ENCODE measurements at places on chromosomes 7 and 10.

GRCh38 chr10:4838743-4839142 lies 12.7 kb downstream of the AKR1E2 start:
- DNase-seq, result no peak

DNA sequence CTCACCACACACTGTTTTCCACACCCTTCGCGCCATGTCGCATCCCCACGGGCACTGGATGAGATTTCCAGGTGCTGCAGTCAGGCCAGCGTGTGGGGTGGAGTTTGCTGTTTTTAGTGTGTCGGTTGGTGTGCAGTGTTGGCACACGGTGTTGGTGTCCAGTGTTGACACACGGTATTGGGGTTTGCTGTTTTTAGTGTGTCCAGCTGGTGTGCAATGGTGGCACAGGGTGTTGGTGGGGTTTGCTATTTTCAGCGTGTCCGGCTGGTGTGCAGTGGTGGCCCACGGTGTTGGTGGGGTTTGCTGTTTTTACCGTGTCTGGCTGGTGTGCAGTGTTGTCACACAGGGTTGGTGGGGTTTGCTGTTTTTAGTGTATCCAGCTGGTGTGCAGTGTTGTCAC lies 20.1 kb upstream of the PRKAR1B start:
- DNase-seq, result no peak

DNA sequence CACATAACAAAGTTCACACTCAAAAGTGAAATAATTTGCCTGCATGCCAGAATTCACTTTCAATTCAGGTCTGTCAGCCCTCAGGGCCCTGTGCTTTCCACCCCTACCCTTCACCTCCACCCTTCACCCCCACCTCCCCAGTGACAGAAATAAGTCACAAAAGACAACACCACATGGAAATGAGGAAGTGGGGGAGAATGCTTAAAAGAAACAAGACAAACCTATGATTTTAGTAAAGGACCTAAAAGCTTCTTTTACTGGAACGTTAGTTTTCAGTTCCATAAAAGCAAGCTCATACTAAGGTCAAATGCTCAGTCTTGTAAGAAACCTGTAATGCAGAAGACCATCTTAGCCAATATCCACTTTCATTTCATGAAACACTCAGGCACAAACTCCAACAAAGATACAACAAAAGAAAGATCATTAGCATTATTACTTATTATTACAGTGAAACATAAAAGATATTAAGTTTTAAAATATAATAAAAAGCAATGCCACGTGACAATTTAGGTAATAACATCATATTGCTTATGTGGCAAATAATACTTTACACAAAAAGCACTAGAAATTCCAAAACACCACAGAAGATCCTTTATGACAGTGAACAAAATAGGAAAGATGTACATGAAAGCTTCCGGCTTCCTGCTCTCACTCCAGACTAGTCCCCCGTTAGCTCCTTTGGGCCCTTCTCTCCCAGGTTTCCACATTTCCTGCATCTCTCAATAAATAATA lies 112.1 kb downstream of the LMBR1 start:
- peak; percentile 62 for DNase-seq

DNA sequence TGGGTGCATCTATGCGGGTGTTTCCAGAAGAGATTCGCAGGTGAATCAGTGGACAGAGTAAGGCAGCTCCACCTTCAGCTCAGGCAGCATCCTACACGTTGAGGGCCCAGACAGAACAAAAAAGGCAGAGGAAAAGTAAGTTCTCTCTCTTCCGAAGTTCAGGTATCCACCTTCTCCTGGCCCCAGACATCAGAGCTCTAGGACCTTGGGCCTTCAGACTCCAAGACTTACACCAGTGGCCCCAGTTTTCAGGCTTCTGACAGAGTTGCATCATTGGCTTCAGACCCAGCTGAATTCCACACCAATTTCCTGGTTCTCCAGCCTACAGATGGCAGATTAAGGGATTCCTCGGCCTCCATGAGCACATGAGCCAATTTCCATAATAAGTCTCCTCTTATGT lies 102.2 kb upstream of the GPR26 start:
- no peak for DNase-seq

DNA sequence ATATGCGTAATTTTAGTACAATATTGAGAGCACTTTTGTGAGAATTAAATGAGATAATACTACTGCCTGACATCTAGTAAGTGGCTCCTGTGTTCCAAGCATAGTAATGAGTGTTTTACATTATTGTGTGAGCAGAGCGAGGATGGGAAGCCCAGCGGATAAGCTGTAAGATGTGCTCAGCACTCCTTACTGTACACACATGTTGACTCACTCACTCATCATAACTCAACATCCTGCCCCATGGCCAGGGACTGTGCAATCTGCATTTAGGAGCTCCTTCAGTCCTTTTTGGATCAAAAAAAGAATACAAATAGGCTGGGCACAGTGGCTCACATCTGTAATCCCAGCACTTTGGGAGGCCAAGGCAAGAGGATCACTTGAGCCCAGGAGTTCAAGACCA lies 72.9 kb upstream of the NEBL start:
- no peak for DNase-seq

DNA sequence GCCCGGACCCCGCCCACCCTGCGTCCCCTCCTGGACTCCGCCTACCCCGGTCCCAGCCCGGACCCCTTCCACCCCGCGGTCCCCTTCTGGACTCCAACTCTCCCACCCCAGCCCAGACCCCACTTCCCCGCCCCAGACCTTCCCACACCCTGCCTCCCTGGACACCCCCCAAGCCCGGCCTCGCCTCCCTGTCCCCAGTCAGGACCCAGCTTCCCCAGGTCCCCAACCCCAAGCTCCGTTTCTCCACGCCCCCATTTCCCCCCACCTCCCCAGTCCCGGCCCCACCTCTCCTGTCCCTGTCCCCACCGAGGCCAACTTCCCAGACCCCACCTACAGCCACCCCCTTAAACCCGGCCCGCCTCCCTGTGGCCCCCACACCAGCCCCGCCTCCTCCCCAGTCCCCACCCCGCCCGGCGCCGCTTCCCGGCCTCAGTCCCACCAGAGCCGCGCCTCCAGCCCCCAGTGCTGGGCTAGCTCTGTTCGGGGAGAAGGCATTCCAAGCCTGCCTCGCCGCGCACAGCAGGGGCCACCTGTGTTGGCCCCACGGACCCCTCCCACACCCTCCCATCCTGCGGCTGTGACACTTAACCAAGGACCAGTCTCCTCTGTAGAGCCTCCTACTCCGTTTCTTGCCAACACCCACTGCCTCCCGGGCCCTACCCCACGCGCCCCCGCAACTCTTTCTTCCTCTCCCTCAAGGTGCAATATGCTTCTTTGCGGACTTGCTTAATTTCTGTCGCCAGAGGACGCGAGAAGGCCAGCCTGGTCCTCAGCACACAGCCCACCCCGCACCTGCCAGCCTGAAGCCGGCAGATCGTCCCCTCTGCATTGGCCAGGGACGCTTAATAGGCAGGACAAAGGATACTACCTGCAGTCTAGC lies 736 bp upstream of the ITIH5 start:
- DNase-seq, result peak; percentile 13

- DNase-seq, result peak; percentile 86
These were observed 6.3 kb downstream of the NAT16 start for GRCh38 chr7:101173752-101174244.

GRCh38 chr10:43739161-43739560 lies 90.5 kb upstream of the ZNF32 start:
- DNase-seq, result no peak

DNA sequence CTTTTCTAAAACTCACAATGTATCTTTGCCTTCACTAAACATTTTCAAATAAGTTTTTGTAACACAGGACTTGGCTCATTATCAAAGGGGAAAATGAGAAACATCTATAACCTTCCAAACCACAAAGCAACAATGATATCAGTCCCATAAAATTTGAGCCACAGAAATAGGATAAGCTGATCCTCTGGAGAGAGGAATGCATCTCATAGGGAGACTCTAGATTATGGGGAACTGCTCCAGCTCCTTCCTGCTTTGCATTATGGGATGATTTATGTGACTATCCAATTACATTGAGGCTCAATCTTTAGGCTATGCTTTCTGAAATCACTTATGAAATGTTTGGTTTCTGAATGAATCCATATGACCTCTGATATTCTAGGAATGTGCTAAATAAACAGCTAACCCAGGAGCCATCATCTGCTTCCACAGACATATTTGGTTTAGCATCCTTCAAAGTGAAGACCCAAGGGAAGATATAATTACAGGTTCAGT lies 70.4 kb downstream of the CUBN start:
- DNase-seq, result no peak

DNA sequence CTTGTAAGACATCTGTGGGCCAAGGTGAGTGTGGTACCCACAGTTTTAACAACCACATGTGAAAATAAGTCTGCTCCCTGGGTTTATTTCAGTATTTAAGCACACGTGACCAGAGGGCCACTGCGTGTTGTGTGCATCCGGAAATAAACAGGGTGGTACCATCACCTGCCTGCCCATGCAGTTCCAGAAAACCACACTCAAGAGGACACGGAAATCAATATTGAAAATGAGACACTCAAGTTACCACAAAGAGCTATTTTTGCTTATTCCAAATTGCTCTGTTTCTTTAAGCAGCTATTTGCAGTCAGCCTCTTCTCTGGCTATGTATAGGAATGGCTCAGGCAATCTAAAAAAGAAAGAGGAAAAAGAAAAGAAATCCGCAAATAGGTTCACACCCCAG lies 71.8 kb upstream of the LOXL4 start:
- DNase-seq, result no peak

DNA sequence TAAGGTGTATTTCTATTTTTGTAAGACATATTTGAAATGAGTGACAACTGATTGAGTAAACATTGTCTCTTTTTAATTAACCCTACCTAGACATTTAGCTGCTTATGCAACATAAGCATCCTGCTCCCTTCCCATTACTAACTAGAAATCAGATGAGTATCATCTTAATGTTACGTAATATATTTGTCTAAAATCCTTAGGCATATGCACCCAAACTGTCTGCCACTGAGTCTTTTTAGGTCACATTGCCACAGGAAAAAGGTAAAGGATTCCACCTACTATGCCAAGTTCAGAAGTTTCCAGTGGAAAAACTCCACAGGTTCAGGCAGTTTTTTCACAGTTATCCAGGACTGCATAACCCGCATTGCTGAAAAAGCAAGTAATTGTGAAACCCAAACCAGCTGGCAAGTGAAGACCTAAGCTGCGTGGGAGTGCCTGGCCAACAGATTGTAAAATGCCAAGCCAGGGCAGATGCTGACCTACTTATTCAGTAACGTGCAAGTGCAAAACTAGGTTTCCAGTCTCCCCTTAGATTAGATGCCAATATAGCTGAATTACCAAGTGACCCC lies 983.7 kb downstream of the GATA3 start:
- no peak for DNase-seq

GRCh38 chr7:34309116-34309515 lies 348.9 kb upstream of the NPSR1 start:
- DNase-seq, result no peak

- no peak for DNase-seq
These were observed 5.8 kb downstream of the TCF7L2 start for GRCh38 chr10:112955582-112956421.

GRCh38 chr10:33008499-33009243 lies 50.6 kb upstream of the ITGB1 start:
- DNase-seq, result peak; percentile 79

DNA sequence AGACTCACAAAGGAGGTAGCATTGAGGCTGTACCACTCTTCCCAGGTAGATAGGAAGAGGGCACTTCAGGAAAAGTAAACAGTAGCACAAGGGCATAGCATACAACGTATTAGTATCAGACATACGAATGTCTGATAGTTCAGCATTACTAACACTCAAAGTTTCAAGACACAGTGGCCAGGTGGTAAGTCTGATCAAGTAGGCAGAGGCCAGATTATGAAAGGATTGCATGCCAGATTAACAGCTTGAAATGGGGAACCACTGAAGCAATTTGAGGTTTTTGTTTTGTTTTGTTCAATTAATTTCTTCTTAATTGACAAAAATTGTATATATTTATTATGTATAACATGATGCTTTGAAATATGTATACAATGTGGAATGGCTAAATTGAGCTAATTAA lies 45.7 kb upstream of the IL6 start:
- DNase-seq, result no peak

- DNase-seq, result no peak
These were observed 79.3 kb downstream of the FZD1 start for GRCh38 chr7:91343420-91343960.

GRCh38 chr10:52526251-52526823 lies 212.3 kb downstream of the DKK1 start:
- DNase-seq, result no peak

DNA sequence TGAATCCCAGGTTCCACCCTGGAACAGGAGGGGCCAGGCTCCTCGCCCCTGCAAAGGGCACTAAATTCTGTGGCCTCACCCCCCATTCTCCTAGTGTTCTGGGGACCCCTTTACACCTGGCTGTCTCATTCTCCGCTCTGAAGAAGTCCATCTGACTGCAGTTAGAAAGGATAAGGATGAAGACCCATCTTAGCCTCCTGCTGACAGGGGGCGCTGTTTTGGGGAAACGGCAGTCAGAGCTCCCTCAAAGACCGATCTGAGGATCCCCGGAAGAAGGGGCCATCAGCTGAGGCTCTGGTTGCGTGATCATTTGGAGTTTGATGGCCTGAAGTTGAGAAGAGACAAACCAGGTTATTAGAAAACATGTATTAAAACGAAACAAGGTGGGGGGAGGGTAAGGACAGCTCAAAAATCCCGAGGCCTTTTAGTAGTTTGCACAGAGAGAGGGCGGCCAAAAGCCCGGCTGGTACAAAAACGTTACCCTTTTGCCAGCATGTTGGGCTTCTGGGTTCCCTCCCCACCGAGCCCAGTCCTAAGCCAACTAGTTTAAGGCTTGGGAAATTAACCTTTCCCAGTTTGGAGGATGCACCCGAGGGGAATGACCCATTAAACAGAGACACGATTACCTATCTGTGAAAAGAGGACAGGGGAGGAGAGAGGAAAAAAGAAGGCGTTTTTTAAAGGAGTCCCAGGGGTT lies 102.8 kb downstream of the CHN2 start:
- peak; percentile 13 for DNase-seq

- no peak for DNase-seq
These were observed 95.8 kb upstream of the COL1A2 start for GRCh38 chr7:94298943-94299342.

DNA sequence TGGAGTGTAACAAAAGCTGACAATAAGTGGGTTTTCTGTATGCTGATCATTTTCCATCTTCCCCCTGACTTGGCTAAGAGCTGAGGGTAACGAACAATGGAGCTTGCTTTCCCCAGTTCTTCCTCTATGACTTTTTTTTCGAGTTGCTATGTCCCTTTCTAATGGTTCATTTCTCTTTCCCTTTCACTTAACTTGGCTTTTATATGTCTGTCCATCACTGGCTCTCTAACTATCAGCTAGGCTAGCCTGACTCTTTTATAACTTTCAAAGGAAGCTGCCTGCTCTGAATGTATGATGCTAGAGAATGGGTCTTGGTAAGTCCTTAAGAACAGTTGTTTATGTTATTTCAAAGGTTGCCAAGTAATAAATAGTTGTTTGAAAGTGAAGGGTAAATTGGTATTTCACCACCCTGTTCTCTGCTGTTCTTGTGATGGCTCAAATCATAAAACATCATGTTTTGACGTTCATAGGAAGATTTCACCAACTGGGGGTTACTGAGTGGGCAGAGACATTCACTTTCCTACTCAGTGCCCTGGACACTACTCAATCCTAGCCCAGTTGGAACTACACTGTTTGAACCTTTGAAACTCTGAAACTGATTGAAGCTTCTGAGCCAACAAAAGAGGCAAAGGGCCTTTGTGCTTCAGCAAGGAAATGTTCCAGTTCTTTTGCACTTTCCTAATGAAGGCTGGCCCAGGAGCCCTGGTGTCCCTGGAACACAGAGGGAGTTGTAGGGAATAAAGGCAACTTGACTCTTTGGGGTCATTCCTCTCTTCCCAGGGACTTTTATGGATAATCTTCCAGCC lies 85.4 kb upstream of the PHYHIPL start:
- no peak for DNase-seq

Data from activated CD4-positive, alpha-beta memory T cell treated with anti-CD3 and anti-CD28 coated beads for 36 hours (primary cell).